Activated B cell treated with CpG ODN at 0.5 μM for 24 hours (primary cell): ENCODE measurements at places on chromosomes 13 and 19.

DNA sequence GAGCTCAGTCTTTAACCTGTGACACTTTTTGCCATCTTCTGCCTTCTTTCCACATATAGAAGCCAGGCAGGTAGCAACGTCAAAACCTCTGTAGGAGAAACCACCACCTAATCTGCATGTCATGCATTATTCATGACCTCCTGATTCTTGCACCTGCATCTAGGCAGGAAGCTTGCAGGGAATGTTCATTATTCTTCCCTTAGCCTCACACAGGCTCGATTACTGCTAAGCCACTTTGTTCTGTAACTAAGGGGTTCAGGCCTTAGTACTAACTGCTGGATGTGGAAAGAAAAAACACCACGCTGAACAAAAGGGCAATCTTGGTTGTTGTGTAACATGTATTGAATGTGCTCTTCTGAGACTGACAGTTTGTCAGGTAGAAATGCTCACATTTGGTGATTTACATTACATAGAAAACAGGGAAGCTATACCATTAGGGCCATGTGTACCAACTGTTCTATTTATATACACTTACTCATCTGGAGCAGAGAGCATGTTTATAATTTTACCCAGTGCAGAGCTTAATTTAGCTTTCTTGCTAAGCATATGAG is 366.9 kb downstream of the KLF12 start:
- H3K36me3 ChIP-seq = peaks cover 21% of the 10 kb centered on the region
- peak overlapping the region; percentile 76 for H3K27ac ChIP-seq
- DNase-seq = no peak
- H3K4me1 ChIP-seq = peaks cover 57% of the 10 kb centered on the region
- H3K4me3 ChIP-seq = no peak overlapping the region

DNA sequence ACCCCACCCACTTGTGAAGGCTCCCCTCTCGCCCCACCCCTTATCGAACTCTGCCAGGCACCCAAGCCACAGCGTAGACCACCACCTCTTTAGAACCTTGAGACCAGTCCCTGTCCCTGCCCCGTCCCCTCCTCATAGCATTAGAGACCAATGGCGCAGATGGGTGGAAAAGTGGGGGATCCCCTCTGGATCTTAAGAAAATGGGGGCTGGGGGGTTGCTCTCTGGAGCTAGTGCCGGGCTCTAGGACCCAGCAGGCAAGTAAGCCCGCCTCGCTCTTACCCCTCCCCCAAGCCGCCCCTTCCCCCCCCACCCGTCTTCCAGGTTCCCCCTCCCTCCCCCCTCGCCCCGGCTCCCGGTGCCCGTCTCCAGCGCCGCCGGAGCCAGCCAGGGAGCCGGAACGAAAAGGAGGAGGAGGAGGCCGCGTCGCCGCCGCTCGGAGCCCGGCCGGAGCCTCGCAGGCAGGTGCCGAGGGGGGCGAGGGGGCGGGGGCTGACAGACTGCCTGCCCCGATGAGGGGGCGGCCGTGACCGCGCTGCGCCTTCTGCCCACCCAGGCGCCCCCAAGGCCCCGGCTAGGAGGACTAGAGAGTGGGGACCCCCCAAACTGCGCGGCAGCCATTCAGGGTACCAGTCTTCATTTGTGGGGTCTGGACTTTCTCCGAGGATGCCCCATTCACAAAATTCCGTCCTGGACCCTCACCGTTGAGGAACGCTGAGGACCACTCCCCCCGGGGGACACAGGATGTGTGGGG is at the start of gene SPRED3:
SPRED3 (plus strand) TSS at position 349 of the 752 bp plus-strand sequence. CDS start 1,606 bp downstream, outside the sequence.
- H3K36me3 ChIP-seq = peaks cover 10% of the 10 kb centered on the region
- H3K27me3 ChIP-seq = peaks cover 27% of the 10 kb centered on the region
- H3K4me3 ChIP-seq = peak within 1 kb of the TSS; percentile 87
- peaks cover 25% of the 10 kb centered on the region for H3K4me1 ChIP-seq
- peak within 1 kb of the TSS; percentile 42 for H3K27ac ChIP-seq
- no peak for DNase-seq

DNA sequence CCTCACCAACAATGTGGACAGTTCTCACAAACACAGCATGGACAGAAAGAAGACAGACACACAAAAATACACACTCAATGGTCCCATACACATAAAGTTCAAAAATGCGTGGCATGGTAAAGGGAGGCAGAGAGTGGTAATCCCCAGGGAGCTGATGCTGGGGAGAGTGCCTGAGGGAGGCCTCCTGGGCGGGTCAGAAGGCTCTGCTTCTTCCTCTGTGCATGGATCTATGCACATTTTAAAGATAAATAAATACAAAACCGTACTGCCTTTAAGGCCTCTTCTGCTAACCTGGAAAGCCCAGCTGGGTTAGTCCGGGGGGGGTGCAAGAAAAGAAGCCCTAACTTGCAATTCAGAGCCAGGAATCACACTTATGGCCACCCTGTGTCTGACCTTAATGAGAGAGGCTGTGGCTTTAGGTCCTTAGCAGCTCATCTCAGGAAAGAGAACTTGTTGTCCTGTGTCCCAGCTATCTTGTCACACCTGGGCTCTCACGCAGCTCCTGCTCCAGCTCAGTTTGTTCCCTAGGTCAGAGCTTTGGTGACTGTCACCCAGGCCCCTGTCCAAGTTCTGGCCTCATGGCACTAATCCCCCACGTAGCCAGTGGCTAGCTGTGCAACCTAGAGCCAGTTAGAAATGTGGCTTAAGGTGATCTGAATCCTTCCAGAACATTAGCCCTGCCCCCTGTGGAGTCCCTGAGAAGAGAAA is 28.5 kb downstream of the POP4 start:
- no peaks in the 10 kb centered on the region for H3K4me1 ChIP-seq
- no peaks in the 10 kb centered on the region for H3K36me3 ChIP-seq
- no peak overlapping the region for H3K27ac ChIP-seq
- no peak overlapping the region for H3K4me3 ChIP-seq
- no peak for DNase-seq

DNA sequence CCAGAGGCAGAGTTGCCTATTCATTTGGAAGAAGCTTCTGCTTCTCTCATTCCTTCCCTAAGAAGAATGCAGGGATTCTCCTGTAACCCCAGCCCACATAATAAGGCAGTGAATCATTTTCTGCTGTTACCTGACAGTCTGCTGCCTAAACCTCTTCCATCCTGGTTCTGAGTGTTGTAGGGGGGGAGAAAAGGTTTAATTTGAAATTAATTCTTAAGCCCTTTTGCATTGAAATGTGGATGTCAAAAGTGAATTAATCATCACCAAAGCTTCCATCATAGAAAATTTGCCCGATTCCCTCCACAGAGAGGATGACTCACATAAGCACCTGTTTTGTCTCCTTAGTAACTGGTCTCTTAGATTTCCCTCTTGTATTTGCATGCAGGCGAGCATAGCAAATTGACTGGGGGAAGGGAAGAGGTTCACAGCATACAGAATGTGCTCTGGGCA is 146.7 kb upstream of the FNDC3A start:
- peaks cover 2% of the 10 kb centered on the region for H3K36me3 ChIP-seq
- H3K4me1 ChIP-seq = peaks cover 32% of the 10 kb centered on the region
- H3K4me3 ChIP-seq = peak overlapping the region; percentile 59
- DNase-seq = no peak

DNA sequence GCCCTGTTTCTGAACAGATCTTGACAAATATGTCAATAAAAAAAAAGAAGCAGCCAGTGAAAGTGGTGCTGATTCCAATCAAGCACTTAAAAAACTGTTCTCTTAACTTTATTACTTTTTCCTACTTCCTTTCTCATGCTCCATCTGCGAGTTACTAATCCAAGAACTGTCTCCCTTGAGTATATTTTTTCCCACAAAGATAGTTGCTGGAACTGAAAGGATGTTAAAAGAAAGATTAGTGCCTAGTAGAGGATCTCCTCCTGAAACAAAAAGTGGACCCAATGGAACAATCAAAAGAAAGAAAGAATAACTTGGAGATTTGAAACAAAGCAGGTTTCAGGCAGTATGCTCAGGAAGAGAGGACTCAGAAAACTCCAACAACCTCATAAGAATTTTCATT is 1034.8 kb downstream of the PCDH17 start:
- H3K27me3 ChIP-seq = no peaks in the 10 kb centered on the region
- no peaks in the 10 kb centered on the region for H3K36me3 ChIP-seq
- no peaks in the 10 kb centered on the region for H3K4me1 ChIP-seq
- no peak overlapping the region for H3K27ac ChIP-seq
- no peak for DNase-seq

- H3K27ac ChIP-seq = no peak overlapping the region
- H3K4me3 ChIP-seq = no peak overlapping the region
- DNase-seq = no peak
- no peaks in the 10 kb centered on the region for H3K4me1 ChIP-seq
- peaks cover 2% of the 10 kb centered on the region for H3K27me3 ChIP-seq
Observed at GRCh38 chr13:112652512-112653070, 37.2 kb upstream of the ATP11A start.

DNA sequence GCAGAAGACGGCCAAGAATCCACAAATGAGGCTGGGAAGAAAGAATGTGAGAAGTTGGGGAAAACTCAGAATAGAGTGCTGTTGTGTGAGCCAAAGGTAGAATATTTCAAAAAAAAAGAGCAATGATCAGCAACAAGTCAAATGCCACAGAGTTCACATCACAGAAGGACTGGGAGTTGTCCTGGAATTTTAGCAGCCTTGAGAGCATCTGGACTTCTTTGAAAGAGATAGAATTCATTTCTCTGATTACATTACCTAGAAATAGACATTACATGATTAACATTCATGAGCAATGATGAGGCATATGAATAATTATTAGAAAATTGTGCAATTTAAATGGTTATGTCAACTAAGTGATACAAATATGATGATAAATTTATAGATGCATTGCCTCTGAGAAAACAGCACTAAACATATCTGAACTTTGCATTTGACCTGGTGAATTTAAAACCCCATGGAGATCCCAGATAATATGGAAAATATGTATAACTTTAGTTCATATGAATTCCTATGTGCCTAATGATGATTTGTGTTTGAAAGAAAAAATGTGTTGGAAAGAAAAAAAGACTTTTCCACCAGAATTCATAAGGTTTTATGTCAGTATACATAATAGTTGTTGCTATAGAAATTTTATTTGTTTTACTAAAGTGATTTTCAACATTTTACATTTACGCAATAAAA is 186.2 kb downstream of the POSTN start:
- DNase-seq = no peak
- H3K27me3 ChIP-seq = no peaks in the 10 kb centered on the region
- H3K4me3 ChIP-seq = no peak overlapping the region
- H3K36me3 ChIP-seq = no peaks in the 10 kb centered on the region
- no peak overlapping the region for H3K27ac ChIP-seq
- no peaks in the 10 kb centered on the region for H3K4me1 ChIP-seq

DNA sequence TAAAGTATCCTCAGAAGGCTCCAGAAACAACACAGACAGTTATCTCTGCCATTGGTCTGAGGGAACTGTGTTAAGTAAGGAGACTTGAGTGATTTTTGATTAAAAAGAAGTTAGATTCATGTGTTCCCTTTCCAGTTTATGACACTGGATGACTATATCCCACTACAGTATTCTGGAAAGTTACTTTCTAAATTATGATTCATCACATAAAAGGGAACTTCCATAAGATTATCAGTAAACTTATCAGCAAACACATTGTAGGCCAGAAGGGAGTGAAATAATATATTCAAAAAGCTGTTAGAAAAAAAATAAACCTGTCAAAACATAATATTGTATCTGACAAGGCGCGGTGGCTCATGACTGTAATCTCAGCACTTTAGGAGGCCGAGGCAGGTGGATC is 700.0 kb downstream of the SLITRK6 start:
- DNase-seq = no peak
- H3K27me3 ChIP-seq = no peaks in the 10 kb centered on the region
- H3K36me3 ChIP-seq = no peaks in the 10 kb centered on the region
- no peak overlapping the region for H3K4me3 ChIP-seq
- no peak overlapping the region for H3K27ac ChIP-seq

GRCh38 chr19:18093439-18094161 is 4.0 kb upstream of the MAST3 start:
- H3K4me3 ChIP-seq = no peak overlapping the region
- peaks cover 50% of the 10 kb centered on the region for H3K4me1 ChIP-seq
- DNase-seq = no peak
- no peaks in the 10 kb centered on the region for H3K27me3 ChIP-seq
- H3K27ac ChIP-seq = peak overlapping the region; percentile 7
- peaks cover 5% of the 10 kb centered on the region for H3K36me3 ChIP-seq

DNA sequence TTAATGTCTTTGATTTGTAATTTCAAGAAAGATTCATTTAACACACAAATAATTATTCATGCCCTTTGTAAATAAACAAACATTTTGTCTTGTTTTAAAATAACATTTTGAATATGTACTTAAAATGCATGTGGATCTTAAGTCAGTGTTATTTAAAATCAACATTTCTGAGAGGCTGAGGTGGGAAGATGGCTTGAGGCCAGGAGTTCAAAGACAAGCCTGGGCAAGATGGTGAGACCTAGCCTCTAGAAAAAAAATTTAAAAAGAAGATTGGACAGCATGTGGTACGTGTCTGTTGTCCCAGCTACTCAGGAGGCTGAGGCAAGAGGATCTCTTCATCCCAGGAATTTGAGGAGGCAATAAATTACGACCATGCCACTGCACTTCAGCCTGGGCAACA is 1268.2 kb downstream of the SLITRK1 start:
- no peak overlapping the region for H3K4me3 ChIP-seq
- H3K36me3 ChIP-seq = no peaks in the 10 kb centered on the region
- no peaks in the 10 kb centered on the region for H3K4me1 ChIP-seq
- H3K27ac ChIP-seq = no peak overlapping the region

- no peaks in the 10 kb centered on the region for H3K27me3 ChIP-seq
- no peak overlapping the region for H3K27ac ChIP-seq
- DNase-seq = no peak
Observed at GRCh38 chr13:68998056-68998455, 1109.6 kb upstream of the ATXN8OS start.

DNA sequence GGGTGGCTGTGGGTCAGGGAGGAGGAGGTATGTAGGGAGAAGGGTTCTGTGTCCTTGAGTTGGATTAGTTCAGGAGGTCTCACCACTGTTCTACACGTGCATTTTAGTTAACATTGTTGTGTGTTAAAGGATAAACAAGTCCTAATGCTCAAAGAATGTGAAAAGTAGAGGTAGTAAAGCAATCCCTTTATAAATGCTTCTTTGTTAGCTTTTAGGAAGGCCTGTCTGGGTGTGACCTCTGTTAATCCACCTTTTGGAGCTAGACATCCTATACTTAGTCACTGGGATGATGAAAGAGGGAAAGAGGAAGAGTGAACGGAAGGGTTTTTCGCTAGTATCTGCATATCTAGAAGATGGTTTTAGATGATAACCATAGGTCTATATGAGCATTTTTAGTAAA is 42.2 kb upstream of the FLT1 start:
- no peaks in the 10 kb centered on the region for H3K36me3 ChIP-seq
- peaks cover 29% of the 10 kb centered on the region for H3K27me3 ChIP-seq
- H3K4me1 ChIP-seq = peaks cover 15% of the 10 kb centered on the region
- no peak overlapping the region for H3K4me3 ChIP-seq
- no peak overlapping the region for H3K27ac ChIP-seq
- DNase-seq = no peak

GRCh38 chr19:36115453-36116343 is at the start of gene TBCB:
Gene TBCB, plus strand, starts transcription at chr19:36115468. Its CDS starts 93 bp downstream, at chr19:36115561.
- peak within 1 kb of the TSS; percentile 97 for H3K27ac ChIP-seq
- peaks cover 43% of the 10 kb centered on the region for H3K4me1 ChIP-seq
- no peak for DNase-seq
- H3K36me3 ChIP-seq = peaks cover 76% of the 10 kb centered on the region
- H3K4me3 ChIP-seq = peak within 1 kb of the TSS; percentile 92
- H3K27me3 ChIP-seq = no peaks in the 10 kb centered on the region

- H3K4me1 ChIP-seq = no peaks in the 10 kb centered on the region
- H3K36me3 ChIP-seq = peaks cover 4% of the 10 kb centered on the region
- no peak overlapping the region for H3K4me3 ChIP-seq
- no peak for DNase-seq
Observed at GRCh38 chr13:112464720-112465119, 88.6 kb downstream of the SPACA7 start.

GRCh38 chr19:50512999-50513745 is 541 bp downstream of the ASPDH start:
- H3K4me3 ChIP-seq = no peak overlapping the region
- H3K36me3 ChIP-seq = peaks cover 5% of the 10 kb centered on the region
- DNase-seq = no peak
- peaks cover 13% of the 10 kb centered on the region for H3K4me1 ChIP-seq
- peaks cover 5% of the 10 kb centered on the region for H3K27me3 ChIP-seq
